Myocyte (in vitro differentiated cells): ENCODE measurements at places on chromosomes 5 and 9.

DNA sequence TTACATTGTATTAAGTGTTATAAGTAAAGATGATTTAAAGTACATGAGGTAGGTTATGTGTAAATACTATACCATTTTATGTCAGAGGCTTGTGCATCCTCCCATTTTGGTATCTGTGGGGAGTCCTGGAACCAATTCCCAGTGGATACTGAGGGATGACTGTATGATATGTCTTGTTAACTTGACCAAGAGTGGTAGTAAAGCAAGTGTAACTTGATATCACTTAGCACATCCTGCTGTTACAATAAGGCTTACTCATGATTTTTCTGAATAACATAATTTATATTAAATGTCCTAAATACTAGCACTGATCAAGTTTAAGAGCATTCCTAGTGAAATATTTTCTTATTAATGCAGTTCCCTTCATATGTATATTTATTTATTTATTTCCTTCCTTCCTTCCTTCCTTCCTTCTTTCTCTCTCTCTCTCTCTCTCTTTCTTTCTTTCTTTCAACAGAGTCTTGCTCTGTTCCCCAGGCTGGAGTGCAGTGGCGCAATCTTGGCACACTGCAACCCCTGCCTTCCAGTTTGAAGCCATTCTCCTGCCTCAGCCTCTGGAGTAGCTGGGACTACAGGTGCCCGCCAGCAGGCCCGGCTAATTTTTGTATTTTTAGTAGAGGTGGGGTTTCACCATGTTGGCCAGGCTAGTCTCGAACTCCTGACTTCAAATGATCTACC, 7.5 kb downstream of the NDFIP1 start:
- DNase-seq = peak; percentile 17

DNA sequence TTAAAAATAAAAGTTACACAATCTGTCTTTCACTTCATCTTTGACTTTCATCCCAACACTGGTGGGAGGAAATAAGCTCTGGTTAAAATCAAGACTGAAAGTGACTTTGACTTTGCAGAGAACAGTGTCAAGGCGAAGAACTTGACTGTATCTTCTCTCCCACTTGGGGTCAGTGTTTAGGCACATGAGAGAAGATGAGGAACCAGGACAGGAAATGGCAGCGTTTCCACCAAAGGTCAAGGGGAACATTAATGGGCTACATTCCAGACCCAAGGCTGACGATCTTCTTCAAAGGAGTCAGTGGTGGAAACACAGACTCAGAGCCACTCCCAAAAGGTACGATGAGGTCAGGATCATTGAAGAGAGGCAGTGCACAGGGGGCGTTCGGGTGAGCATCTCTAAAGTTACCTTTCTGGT, 409.5 kb downstream of the ARHGEF28 start:
- DNase-seq = peak; percentile 83

GRCh38 chr9:38130724-38131123, 61.7 kb upstream of the SHB start:
- no peak for DNase-seq

DNA sequence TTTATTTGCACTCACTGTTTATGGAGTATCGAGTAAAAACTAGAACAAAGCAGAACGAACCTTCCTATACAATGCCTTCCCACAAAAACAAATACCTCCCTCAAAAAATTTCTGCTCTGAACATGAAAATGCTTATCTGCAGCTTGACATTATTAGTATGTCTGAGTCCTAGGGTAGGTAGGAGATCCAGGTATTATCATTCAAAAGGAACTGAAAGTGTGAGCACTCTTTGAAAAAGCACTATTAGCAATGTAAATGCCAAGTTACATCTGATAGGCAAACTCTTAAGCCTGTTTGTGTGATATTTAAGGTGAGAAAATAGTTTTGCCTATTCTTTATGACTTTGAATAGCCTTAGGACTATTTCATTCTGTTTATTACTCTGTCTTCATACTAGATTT, 47.6 kb downstream of the ZSWIM6 start:
- no peak for DNase-seq

DNA sequence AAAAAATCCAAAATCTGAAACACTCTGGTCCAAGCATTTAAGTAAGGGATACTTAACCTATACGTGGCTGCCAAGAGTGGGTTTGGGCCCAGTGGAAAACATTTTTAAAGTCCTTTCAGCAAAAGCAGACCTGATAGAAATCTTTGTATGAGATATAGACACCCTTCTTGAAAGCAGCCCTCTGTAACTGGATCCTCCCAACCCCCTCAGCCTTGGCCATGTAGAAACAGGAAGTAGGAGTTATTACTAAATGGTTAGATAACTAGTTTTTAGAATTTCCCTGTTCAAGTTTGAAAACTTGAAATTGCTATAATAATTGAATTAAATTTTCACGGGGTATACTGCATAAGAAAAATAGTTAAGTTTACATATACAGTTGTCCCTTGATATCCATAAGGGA, 111.3 kb upstream of the PCA3 start:
- no peak for DNase-seq

- DNase-seq = no peak
Measured at GRCh38 chr5:124235576-124235975, 510.9 kb downstream of the ZNF608 start.

DNA sequence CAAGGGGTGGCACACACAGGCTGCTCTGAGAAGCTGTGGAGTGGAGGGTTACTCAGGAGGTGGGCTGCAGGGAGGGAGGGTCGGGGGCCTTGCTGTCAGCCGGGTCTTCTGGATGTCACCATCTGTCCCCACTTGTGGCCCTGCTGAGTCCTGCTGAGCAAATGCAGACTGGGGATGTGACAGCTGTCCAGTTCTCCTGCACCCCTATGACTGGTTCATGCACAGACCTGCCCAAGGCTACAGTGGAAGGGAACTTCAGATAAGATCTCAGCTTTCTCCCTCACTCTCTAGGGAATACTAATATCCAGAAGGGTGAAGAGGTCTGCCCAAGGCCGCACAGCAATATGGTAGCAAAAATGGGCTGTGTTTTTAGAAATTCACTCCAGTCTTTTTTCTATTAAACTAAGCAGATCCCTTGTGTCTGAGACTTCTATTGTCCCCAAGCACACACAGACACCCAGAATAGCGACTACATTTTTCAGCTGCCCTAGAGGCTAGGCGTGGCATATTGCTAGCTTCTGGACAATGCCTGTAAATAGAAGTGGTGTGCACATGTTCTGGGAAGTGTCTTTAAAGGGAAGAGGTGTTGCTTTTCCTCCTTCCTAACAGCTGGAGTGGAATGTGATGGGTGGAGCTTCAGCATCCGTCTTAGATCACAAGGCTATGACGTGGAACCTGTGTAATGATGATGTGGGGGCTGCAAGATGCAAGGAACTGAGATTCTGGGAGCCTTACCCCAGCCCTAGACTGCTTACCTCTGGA, 51.1 kb upstream of the TBC1D2 start:
- peak; percentile 93 for DNase-seq

DNA sequence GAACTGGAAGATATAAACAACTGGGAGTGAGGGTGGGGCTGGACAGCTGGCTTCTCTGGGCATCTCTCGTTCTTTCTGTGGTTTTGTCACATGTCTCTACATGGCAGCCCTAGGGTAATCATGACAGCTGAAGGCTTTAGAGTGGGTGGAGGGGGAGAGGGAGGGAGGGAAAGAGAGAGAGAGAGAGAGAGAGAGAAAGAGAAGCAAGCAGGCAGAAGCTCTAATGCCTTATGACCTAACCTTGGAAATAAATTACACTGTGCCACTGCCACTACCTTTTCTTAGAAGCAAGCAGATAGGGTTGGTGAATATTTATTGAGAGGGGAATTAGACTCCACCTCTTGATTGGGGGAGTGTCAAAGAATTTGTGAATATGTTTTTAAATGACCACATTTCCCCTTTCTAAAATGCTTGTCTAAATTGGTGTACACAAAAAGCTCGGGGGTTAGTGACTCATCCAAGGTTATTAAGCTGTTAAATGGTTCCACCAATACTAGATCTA, 2.6 kb upstream of the DAPK1 start:
- DNase-seq = peak; percentile 99

DNA sequence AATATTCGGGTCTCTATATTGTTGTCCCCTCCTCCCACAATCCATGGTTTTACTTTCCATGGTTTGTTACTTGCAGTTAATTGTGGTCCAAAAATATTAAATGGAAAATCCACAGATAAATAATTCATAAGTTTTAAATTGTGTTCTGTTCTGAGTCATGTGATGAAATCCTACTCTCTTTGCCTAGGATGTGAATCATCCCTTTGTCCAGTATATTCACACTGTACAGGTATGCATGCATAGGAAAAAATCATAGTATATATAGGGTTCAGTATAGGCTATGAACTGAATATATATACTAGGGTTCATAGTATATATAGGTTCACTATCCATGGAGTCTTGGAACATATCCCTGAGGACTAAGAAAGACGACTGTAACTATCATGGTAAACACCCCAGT, 19.6 kb downstream of the INSYN2B start:
- DNase-seq = no peak

DNA sequence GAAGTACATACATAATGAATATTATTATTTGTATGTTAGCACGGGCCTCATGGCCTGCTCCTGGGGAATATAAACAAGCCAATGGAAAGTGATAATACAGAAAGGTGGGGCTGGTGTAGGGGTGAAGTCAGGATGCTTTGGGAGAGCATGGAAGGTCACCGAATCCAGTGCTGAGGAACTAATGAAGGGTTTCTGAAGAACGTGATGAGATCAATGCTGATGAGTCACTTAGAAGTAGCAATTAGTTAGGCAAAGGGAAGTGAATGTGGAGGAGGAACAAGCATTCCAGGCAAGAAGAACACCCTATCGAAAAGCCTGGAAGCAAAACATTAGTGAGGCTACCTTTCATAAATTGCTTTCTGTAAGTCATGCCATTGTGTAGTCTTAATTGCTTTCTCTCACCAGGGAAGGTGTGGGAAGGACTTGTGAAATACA, 2.1 kb downstream of the ANXA1 start:
- DNase-seq = peak; percentile 38

DNA sequence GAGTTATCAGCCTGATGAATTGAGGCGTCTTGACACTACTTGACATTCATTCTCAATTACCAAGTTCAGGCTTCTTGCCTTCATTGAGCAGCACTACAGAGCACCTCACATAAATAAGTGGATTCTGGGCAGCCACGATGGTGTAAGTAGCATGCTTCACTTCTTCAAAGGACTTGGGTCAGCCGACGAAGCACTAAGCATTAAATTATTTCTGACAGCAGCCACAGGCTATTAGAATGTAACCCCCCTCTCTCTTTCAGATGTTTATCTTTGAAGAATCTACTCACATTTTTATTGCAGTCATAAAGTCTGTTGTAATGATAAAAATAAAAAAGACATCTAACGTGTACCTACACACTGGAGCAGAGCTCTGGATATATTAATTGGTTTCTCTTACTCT, 45.9 kb upstream of the VPS13A start:
- no peak for DNase-seq

- no peak for DNase-seq
Measured at GRCh38 chr9:5778805-5779204, 54.1 kb downstream of the ERMP1 start.

DNA sequence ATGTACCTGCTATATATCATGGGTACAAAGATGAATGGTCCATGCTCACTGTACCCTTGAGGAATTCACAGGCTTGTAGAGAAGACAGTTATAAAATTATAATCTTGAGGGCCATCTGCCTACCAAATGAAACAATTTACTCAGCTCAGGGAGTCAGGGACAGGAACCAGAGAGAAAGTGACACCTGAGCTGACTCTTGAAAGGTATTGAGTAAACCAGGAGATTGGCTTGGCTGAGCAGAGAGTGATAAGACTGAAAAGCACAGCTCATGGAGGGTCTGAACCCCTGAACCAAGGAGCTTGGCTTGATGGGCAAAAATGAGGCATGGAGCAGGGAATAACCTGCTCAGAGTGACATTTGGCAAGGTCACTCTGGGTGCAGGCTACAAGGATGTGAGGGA, 147.3 kb downstream of the FAM114A2 start:
- no peak for DNase-seq

DNA sequence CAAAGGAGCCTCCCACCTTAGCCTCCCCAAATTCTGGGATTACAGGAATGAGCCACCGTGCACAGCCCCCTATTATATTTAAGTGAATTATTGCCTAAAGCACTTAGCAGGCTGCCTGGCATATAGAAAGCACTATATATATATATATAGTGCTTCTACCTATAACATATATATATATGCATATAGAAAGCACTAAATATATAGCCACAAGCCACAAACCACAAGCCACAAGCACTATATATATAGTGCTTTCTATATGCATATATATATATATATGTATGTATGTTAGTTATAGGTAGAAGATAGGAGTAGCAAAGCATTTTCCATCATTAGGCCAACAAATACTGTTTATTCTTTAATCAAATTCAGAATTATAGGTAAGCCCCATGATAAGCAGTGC, 185.8 kb downstream of the CWC27 start:
- DNase-seq = no peak

DNA sequence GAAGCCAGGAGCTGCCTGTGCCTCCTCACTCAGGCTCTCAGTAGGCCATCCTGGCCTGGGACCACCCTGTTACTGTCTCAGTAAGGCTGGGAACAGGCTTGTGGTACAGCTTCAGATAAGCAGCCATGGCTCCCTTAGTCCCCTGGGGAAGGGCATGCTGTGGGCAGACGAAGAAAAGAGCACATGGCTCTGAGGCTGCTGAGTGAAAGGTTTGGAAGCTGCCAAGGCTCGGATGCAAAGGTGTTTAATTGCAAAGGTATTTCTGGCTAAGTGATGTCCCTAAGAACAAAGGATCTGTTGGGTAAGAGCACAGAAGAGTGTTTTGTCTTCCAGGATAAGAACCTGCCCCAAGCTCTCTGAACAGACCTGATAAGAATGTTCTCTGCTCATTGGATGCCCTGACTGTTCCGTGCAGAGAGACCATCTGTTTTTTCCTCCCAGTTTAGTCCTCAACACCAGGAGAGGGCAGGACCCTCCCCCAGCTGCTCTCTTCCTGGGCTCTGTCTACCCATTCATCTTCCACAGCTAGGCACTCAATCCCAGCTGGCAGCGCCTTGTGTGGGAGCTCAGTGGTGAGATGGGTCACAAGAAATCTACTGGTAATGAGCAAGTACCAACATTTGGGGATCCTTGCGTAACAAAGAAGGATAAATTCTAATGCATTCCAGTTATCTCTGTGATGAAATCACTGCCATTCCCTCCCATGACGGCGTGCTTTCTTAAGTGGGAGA, 17.7 kb downstream of the ANGPTL2 start:
- no peak for DNase-seq

GRCh38 chr9:12689233-12689632, 4.0 kb upstream of the TYRP1 start:
- no peak for DNase-seq

- no peak for DNase-seq
Measured at GRCh38 chr5:68966596-68966995, 127.2 kb upstream of the SLC30A5 start.
